ENCODE measurements at places on chromosomes 1 and 21.

- DNase-seq, result no peak
Observed at GRCh38 chr1:2965676-2966075, 55.6 kb upstream of the ACTRT2 start.

GRCh38 chr21:17690078-17690494 lies 77.4 kb upstream of the BTG3 start:
- DNase-seq, result no peak

GRCh38 chr21:33101300-33101911 lies 31.5 kb downstream of the OLIG1 start:
- no peak for DNase-seq

DNA sequence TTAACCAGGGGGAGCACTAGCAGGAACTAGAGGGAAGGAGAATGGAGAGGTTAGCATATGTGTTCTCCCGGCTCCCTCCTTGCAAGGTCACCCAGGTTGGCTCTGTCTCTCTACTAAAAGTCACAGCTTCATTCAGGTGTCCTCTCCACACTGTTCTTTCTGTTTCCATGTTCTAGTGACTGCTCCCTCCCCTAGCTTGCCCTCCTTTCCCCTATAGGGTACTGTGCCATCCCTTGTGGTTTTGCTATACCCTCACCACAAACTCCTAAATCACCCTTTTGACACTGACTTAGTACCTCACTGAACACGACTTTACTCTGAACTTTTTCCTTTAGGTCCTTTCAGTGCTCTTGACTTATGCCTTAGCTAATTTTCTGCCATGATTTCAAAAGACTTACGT lies 389.3 kb downstream of the ST6GALNAC3 start:
- no peak for DNase-seq

- DNase-seq, result no peak
Observed at GRCh38 chr1:38268226-38268625, 221.6 kb upstream of the POU3F1 start.

DNA sequence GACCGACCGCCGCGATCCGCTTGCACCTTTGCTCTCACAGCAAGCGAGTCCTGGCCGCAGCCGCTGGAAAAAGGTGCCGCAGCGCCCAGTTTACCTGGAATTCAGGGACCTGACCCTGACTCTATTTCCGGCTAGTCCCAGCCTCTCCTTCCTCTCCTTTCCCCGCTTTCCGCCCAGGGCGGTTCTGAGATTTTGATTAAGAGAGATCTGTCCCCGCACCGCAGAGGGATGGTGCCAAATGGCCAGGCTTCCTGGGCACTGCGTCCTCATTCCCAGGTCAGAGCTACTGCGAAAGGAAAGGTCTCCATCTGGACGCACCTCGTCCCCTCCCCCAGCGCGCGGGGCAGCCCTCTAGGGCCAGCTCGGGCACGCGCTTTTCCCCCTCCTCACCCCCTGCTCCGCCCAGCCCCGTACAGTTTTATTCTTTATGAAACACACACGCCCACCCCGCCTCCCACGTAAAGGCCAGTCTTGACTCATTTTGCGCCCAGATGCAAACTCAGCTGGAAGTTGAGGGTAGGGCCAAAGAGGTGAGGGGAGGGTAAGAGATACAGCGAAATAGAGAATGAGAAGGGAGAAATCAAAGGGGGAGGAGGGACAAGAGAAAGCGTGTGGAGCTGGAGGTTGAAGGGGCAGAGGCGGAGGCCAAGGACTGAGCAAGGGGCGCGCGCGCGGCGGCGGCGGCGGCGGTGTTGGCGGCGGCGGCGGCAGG lies 411.8 kb upstream of the ESRRG start:
- no peak for DNase-seq

- DNase-seq, result no peak
Observed at GRCh38 chr1:81455481-81455880, 345.3 kb upstream of the ADGRL2 start.

GRCh38 chr1:177145106-177146070 lies 19.1 kb downstream of the ASTN1 start:
- DNase-seq, result no peak

GRCh38 chr1:8293118-8293517 lies 24.8 kb upstream of the SLC45A1 start:
- DNase-seq, result no peak

DNA sequence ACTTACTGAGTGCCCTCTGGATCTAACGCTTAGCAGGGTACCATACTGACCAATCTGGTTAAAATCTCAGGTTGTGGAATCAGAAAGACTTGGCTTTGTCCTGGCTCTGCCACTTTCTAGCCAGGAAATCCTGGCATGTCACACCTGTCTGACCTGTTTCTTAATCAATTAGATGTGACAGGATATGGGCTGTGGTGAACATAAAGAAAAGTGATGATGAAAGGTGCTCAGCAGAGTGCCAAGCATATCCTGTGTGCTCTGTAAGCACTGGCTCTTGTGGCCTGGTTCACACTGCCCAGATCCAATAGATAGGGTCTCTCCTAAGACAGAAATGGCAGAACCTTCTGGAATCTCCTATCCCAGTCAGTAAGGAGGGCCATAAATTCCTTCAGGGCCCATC lies 53.9 kb downstream of the PHC2 start:
- DNase-seq, result no peak

DNA sequence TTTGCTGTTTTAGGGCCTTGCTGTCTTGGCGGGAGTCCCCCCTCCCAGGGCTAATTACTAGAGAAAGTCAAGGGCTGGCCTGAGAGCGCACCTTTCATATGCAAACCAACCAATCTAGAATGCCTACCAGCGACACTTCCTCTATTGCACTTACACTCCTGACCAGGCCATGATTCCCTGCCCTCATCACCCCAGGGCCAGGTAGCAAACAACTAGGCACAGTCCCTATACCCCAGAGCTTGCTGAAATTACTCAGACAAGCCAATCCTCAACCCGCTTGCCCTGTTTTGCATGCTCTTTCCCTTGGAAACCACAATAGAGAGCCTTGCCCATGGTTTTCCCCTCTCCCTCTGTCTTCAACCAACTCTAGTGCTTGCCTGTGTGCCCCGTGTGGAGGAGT lies 70.3 kb downstream of the URB2 start:
- no peak for DNase-seq

DNA sequence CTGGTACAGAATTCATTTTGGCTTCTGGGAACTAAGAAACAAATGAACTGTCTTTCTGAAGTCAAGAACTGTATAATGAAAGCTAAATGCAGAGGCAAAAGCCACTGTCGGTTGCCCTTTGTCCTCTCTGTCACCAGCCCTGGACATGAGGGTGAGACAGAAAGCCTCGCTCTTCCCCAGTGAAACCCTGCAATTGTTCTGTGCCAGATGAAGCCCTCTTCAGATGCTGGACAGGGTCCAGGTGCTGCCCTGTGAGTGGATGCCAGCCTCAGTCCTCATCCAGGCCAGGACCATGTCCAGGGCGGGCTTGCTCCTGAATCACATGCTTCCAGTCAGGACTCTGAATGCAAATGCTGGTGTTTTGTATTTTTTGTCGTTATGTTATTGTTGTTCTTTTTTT lies 138.7 kb downstream of the RUNX1 start:
- DNase-seq, result no peak

- DNase-seq, result peak; percentile 56
Observed at GRCh38 chr1:45569962-45570581, 13.8 kb upstream of the NASP start.

DNA sequence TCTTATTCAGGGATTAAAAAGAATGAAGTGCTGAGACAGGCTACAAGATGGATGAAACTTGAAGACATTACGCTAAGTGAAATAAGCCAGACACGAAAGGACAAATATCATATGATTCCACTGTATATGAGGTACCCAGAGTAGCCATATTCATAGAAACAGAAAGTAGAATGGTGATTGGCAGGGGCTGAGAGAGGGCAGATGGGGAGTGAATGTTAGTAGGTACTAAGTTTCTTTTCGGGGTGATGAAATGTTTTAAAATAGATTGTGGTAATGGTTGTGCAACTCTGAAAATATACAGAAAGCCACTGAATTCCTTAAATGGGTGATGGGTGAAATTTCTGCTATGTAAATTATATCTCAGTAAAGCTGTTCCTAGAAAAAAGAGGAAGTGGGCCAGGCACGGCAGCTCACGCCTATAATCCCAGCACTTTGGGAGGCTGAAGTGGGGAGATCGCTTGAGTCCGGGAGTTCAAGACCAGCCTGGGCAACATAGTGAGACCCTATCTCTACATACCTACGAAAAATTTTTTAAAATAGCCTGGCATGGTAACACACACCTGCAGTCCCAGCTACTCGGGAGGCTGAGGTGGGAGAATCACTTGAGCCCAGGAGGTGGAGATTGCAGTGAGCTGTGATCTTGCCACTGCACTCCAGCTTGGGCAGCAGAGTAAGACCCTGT lies 15.9 kb downstream of the SLC27A3 start:
- no peak for DNase-seq

DNA sequence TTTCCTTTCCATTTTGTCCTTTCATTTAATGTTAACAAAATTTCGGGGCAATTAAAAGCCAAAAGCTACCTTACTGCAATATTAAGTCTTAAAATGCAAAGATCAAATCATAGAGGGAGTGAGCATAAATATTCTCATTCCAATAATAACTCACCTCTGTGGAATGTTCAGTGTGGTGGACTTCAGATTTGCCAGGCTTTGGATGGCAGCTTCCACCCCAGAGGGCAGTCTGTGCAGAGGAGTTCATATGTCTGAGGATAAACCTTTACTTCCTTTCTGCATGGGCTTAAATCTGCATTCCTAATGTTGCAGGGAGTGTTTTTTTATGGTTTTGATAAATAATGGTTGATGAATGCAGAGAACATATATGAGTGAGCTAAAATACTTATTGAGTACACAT lies 16.3 kb downstream of the KIAA0040 start:
- DNase-seq, result no peak

DNA sequence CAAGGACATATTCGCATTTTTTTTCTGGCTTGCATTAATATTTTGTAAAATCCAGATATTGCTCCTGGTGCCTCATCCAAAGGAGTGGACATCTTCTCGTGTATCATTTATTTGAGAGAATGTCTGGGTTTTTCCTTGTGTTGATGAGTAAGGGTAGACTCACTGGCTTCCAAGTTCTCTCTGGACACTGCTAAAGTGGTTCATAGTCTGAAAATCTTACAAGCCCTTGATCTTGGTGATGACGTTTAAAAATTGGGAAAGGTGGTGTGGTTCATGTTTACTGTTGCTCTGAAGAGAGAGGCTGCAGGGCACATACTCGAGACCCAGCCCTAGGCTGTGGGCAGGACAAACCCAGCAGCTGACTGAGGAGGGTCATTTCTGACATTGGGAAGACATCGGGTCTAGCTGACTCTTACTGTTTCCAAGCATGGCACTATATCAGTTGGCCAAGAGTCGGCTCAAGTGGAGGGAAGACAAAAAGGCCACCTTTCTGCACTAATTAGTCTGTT lies 296.2 kb downstream of the LMX1A start:
- DNase-seq, result no peak

GRCh38 chr1:14334336-14335176 lies 263.9 kb upstream of the KAZN start:
- peak; percentile 3 for DNase-seq

DNA sequence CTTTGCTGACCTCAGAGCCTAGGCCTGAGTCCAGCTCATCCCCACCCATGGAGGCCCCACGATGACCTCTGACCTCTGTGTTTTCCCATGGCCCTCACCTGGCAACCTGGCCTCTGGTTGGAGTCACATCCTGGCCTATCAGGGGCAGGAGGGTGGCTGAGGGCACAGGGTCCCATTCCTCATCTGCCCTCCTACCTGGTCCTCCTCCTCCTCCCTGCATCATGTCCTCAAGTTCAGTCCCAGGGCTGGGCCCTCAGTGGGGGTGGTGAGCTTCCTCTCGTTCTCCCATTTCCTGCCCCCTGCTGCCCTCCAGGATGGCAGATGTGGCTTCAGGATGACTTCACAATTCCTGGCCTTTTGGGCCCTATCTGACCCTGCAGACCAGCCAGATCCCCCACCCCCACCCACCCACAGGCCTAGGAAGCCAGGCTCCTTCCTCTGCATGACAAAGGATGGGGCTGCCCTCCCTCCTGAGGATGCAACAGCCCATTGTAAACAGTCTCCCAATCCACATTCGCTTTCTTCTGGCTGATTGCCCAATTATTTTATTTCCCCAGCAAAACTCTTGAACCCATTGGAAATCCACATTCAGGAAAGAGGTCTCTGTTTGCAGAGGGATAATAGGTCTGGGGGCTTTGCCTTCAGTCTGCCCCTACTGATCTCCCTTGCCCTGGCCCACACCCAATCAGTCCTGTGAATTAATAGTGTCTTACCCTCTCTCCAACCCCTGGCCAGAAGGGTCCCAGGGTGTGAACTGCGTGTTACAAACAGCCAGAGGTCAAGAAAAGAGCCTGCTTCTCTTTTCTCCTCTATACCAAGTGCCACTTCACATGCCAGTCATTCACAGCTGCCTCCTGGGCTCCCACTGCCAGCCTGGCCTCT lies 10.3 kb upstream of the LEFTY1 start:
- DNase-seq, result no peak

GRCh38 chr1:232872738-232873137 lies 67.5 kb downstream of the MAP10 start:
- no peak for DNase-seq

DNA sequence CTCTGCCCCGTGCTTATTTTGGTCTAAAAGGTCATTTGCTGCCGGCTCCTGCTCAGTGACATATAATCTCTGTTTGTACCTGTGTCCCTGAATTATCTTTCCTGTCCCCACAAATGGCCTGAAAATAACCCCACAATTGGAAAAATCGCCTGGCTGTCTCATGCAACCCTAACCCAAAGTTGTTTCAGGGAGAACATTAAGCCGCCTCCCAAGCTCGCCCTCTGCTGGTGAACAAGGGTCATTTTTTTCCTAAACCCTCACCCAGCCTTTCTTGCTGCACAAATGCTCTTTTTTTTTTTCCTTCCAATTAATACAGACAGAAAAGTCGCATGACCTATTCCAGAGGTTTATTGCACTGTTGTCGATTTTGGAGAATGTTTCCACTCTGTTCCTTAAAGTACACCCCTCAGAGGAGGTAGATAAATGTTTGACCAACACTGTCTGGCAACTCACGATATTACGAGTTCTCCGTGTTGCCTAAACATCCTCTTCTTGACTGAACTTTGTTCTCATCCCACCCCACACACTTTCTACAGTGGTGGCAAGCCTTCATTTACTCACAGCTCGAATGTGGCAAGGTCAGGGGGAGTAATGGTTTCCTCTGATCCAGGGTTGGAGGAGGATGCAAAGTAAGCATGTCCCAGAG lies 148.7 kb downstream of the ZZZ3 start:
- DNase-seq, result peak; percentile 47

GRCh38 chr1:17198476-17199258 lies 6.3 kb upstream of the PADI1 start:
- DNase-seq, result no peak

DNA sequence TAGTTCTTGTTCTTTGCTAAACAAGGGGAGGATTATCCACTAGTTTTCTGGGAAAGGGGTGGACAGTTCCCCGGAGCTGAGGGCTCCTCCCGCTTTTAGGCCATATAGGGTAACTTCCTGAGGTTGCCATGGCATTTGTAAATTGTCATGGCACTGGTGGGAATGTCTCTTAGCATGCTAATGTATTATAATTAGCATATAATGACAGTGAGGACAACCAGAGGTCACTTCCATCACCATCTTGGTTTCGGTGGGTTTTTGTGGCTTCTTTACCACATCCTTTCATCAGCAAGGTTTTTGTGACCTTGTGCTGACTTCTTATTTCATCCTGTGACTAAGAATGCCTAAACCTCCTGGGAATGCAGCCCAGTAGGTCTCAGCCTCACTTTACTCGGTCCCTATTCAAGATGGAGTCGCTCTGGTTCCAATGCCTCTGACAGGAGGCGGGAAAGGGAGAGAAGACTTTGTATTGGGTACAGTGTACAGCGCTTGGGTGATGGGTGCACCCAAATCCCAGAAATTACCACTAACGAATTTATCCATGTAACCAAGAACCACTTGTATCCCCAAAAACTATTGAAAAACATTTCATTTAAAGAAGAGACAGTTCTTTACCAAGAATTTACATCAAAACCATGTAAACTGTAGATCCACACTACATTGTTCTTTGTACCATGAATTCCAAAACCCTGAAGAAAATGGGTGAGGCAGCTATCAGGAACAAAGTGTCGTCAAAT lies 8.7 kb upstream of the SLC2A5 start:
- DNase-seq, result no peak
